Cardiac septum (tissue), 1 donor: ENCODE measurements at places on chromosomes 16 and 17. TPM values are rescaled to one million over a fixed set of nuclear protein-coding genes. Genes with fewer than 3 reads are reported as not detected.

The TRIM72 gene
- total RNA-seq: 2.4 TPM

The MNT gene
- total RNA-seq: 12.9 TPM

The KRTAP3-2 gene
- total RNA-seq: not detected

The ADAD2 gene
- total RNA-seq: 0.24 TPM

The RDM1 gene
- total RNA-seq: not detected

The SCO1 gene
- 36.3 TPM for total RNA-seq

The KRTAP4-9 gene
- not detected for total RNA-seq

The CBLN1 gene
- total RNA-seq: 1.5 TPM

The TPPP3 gene
- 9.6 TPM for total RNA-seq

The CALB2 gene
- total RNA-seq: 0.70 TPM

The ITGAD gene
- not detected for total RNA-seq

The PRDM7 gene
- total RNA-seq: not detected

The MYH1 gene
- total RNA-seq: 0.16 TPM

The MT1M gene
- 1.1 TPM for total RNA-seq

The GINS2 gene
- total RNA-seq: 0.38 TPM

The SPATA32 gene
- total RNA-seq: not detected

The TOX3 gene
- not detected for total RNA-seq

The CISD3 gene
- 67.1 TPM for total RNA-seq

The GAN gene
- total RNA-seq: 13.3 TPM

The RAI1 gene
- 28.8 TPM for total RNA-seq
